ENCODE measurements at places on chromosomes 7 and 10.

GRCh38 chr7:91812388-91812787 is 68.1 kb downstream of the MTERF1 start:
- H3K27ac ChIP-seq, result no peak overlapping the region
- no peak for DNase-seq
- H3K27me3 ChIP-seq, result no peaks in the 10 kb centered on the region

GRCh38 chr10:66999762-67000545 is 74.1 kb downstream of the LRRTM3 start:
- H3K27ac ChIP-seq, result no peak overlapping the region
- H3K27me3 ChIP-seq, result no peaks in the 10 kb centered on the region
- no peaks in the 10 kb centered on the region for H3K36me3 ChIP-seq

GRCh38 chr7:43873300-43873699 is 4.0 kb upstream of the MRPS24 start:
- no peak for DNase-seq
- H3K27ac ChIP-seq, result no peak overlapping the region
- peaks cover 18% of the 10 kb centered on the region for H3K4me1 ChIP-seq
- peaks cover 32% of the 10 kb centered on the region for H3K36me3 ChIP-seq
- no peaks in the 10 kb centered on the region for H3K27me3 ChIP-seq

DNA sequence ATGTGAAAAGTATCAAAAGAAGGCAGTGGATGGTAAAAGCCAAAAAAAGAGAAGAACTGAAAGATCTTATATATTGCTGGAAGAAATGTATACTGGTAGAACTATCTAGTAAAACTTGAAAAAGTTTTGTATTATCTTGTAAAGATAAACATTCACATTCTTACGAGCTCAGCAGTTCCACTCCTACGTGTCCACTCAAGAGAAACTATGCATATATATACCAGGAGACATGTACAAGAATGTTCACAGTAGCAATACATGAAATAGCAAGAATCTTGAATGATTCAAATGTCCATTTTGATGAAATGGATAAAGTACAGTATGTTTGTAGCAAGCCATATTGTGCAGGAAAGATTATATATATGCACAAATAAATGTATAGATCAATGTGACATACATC is 155.0 kb downstream of the RNF133 start:
- H3K4me1 ChIP-seq, result no peaks in the 10 kb centered on the region
- no peaks in the 10 kb centered on the region for H3K36me3 ChIP-seq
- H3K27me3 ChIP-seq, result no peaks in the 10 kb centered on the region
- H3K27ac ChIP-seq, result no peak overlapping the region
- no peak for DNase-seq

DNA sequence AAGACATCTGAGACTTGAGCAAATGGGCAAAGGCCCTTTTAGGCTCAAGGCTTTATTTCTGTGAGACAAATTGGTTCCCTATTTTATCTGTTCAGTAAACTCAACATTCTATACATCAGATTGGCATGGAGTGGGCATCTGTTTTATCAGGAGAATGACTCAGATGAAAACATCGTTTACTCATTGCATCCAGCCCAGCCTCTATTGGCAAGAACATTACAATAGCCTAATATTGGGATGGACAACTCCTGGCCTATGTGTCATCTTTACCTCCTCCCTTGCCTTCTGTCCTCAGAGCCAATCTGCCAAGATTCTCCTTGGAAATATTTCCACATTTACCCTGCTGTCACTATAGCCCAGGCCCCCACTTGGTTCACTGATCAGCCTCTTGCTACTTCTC is 5.5 kb upstream of the BLNK start:
- H3K36me3 ChIP-seq, result no peaks in the 10 kb centered on the region
- DNase-seq, result no peak
- peaks cover 19% of the 10 kb centered on the region for H3K4me1 ChIP-seq
- H3K4me3 ChIP-seq, result no peak overlapping the region

DNA sequence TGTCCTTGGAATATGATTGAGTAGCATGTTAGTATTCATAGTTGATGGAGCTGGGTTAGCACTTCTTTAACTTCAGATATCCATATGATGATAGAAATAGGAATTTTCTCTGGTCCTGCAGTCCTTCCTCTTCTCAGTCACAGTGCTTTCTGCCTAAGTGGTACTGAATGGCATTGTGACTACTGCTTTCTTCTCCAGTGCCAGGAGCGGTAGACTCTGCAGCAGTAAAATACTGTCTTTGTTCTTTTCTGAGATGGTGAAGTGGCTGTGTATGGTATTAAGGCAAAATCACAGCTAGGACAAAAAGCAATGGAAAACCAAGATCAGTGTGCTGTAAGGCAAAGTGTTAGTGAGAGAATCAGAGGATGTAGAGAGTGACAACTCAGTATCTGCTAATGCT is 46.6 kb downstream of the C1GALT1 start:
- no peak overlapping the region for H3K27ac ChIP-seq
- no peaks in the 10 kb centered on the region for H3K27me3 ChIP-seq
- no peak overlapping the region for H3K4me3 ChIP-seq
- H3K36me3 ChIP-seq, result no peaks in the 10 kb centered on the region
